Activated naive CD4-positive, alpha-beta T cell (primary cell): ENCODE measurements at places on chromosomes 3 and 15.

- no peak for DNase-seq
Observed at GRCh38 chr15:45849136-45849535, 214.3 kb downstream of the SQOR start.

DNA sequence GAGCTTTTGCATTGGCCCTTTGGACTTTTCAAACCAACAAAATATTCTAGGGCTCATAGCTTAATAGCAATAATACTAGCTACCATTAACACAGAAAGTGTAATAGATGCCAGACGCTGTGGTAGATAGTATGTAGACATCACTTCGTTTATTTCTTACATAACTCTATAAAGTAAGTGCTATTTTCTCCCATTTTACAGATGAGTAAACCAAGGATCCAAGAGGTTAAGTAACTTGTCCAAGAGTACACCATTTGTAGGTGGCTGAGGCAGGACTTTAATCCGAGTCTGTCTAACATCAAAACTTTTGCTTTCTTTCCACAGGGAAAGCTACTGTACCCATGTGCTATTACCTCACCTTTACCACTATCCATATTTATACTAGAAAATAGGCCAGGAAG, 12.0 kb downstream of the EID1 start:
- no peak for DNase-seq

- no peak for DNase-seq
Observed at GRCh38 chr3:141763088-141763750, at the start of gene GRK7. Gene GRK7, plus strand, starts transcription at chr3:141763408. Its CDS starts 14,877 bp downstream, at chr3:141778285.

DNA sequence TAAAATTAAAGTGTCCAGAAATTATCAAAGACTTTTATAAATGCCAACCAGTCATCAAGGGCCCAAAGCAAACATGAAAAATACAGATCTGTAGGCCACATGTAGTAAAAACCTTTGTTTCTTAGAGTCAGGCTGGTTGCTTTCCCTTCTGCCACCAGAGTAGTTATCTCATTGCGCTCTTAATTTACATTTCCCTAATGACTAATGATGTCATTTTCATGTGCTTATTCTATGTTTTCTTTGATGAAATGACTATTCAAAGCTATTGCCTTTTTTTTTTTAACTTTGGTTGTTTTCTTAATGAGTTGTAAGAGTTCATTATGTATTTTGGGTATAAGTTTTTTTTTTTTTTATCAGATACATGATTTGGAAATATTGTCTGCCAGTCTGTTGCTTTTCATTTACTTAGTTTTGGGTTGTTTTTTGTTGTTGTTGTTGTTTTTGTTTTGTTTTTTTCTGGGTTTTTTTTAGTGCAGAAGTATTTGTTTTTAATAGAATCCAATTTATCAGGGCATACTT, 140.6 kb downstream of the HCN4 start:
- no peak for DNase-seq

- no peak for DNase-seq
Observed at GRCh38 chr3:178099274-178099673, 437.0 kb upstream of the KCNMB2 start.

DNA sequence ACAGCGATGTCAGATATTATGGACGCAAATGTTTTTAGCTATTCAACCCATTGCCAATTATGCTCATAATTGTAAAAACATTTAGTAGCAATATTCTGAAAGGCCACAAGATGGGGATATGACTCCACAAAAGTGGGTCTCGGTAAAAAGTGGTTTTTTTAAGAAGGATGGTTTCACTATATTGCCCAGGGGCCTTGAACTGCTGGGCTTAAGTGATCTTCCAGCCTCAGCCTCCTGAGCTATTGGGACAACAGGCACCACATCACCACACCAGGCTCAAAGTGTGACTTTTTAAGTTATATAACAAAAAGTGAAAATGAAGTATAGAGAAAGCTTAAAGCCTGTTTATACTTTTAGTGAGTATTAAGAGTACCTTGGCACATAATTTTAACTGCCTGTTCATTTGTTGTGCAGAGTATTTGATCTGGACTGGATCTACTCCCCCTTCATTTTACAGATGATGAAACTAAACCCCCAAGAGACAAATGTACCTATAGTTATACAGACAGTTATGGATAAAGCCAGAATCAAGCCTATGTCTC, 9.4 kb downstream of the NAA50 start:
- DNase-seq: no peak

- no peak for DNase-seq
Observed at GRCh38 chr15:56366211-56366610, 985 bp downstream of the TEX9 start.

DNA sequence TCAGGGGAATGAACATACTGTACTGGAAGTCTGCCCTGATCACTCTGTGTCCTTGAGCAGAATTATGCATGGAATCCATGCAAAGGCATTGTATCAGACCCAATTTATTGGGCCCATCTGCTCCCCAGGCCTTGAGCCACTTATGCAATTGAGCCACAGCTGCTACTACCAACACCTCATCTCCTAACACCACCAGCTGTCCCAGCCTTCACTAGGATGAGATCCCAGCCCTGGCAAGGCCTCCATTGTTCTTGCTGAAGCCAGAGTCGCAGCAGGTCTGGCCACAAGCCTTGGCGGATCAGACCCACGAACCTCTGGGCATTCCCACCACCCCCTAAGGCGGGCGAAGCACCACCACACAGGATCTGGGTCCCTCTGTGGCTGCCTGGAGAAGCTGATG, 9.2 kb upstream of the NME9 start:
- DNase-seq: no peak

DNA sequence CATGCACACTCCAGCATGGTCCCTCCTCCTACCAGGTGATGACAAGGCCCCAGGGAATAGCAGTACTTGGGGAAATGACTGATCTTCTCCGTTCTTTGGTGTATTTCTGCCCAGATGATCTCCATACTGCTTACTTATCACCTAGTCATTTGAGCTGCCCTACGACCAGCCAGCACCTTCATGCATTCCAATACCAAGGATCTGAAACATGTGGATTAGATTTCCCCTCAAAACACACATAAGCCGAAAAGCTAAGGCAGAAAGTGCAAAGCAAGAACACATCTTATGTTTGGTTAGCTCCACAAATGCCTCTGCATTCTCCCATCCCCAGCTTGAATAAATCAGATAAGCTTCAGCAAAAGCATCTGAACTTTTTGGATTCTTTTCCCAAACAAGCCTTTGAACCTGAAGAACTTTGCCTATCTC, 64.8 kb upstream of the BCL6 start:
- no peak for DNase-seq

DNA sequence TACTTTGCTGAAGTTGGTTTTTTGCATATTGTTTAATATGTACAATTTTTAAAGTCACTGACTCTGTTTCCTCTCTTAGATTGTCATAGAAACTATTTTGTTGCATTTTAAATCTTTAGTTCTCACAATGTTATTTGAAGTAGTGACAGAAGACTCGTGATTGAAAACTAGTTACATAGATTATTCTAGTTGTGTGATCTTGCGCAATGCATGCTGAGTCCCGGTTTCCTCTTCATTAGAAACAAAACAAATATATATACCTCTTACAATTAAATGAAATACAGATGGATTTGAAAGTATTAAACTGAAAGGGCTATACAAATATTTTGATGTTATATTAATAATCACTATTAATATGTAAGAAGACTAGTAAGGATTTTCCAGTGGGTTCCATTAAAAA, 333.0 kb downstream of the LPP start:
- DNase-seq: no peak

DNA sequence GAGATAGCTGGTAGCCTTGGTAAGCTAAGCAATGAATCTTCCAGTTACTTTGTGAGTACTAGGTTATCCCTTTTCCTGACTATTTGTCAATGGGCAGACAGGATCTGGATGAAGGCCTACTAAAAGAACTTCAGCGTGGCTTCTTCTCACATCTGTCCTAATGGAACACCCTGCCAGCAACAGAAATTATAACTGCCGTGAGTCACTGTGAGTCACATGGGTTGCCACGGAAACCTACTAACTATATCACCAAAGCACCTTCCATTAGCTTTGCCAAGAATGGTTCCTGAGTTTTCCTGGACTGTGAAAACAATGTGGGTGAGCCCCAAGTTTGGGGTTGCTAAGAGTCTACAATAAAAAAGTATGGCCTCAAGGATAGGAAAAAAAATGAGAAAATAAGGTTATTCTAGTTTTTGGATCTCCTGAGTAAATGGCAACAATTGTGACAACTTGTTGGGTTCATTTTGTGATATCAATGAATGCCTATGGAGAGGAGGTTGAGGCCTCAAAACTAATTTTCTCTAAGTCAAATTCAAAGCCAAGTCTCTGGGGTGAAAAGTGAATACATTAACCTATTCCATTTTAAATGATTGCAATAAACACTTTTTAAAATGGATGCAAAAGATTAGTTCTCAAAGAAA, 195.1 kb upstream of the ICE2 start:
- DNase-seq: no peak

DNA sequence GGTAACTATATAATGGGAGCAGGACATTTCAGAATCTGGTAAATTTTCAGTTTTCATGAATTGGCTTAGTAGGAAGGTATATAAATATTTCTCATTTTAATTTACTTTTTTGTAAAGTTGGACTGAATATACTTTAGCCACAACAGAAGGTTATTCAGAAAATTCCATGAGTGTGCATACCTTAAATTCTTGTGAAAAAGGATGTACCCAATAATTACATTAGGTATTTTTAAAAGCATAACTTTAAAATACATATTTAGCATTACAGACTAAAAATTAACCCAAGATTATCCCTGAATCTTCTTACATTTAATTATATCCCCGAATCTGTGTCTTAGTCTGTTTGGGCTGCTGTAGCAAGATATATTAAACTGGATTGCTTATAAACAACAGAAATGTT, 24.9 kb upstream of the ATP11B start:
- DNase-seq: no peak

DNA sequence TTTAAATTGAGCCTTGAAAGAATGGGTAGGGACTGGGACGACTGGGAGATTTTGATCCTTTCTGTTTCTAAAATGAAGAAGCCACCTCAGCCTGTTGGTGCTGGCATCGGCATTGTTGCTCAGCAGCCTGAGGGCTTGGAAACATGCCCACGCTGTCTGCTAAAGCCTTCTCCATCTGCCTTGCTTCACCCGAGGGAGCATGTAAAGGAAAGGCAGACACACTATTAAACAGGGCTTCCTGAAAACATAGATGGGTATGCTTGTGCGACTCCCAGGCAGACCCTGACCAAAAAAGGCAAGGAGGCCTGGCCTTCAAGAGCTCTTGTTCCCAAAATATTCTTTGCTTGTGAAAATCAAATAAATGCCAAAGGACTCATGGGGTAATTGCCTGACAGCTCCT, 84.2 kb upstream of the SLC4A7 start:
- no peak for DNase-seq

- DNase-seq: no peak
Observed at GRCh38 chr3:183698318-183698751, 738 bp downstream of the YEATS2 start.
